ENCODE measurements at places on chromosomes 3 and 15. TPM values are rescaled to one million over a fixed set of nuclear protein-coding genes. Genes with fewer than 3 reads are reported as not detected.

DNA sequence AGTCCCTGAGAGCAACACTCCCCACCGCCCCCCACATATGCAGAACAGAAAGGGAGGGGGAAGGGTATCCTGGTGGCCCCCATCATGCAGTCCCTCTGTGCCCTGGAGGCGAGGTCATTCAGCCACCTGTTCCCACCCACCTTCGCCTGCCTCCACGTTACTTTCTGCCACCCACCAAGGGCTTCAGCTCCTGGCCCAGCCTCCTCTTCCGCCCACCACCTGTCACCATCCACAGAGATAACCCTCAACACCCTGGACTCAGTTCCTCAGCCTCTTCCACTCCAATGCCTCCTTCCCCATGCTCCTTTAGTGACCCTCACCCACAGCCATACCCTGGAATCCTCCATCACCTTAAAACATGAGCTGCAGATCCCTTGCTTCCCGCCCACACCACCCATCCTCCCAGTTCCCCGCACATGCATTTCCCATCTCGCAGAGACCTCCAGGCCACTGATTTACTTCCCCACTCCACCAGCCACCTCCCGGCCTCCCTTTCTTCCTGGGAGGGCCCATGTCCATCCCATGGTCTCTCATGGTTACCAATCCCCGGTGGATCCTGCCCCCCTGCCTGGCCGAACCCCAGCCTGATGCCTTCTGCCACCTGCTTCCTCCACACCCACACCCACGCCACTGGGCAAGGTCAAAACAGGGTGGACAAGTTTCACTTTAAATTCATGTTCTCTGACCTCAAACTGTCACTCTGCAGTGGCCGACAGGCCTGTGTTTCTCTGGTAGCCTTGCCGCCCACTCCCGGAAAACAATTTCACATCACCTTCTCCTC is 18.2 kb downstream of the HOMER2 start:
- no peak for DNase-seq

DNA sequence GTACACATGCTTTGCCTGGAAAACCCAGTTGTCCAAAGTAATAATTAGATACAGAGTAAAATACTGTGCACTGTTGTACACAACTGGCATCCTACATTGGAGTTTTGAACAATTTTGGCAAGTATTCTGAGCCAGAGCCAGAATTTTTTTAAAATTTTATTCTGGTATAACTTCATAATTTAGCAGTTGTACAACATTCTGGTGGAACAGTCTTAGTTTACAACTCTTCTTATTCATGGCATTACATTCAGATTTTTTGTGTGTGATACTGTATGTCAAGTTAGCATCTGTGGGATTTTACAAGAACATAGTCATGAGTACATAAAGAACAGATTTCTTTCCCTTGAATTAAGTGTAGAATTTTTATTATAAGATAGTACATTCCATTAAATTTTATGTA is 67.5 kb downstream of the SLC49A4 start:
- no peak for DNase-seq

DNA sequence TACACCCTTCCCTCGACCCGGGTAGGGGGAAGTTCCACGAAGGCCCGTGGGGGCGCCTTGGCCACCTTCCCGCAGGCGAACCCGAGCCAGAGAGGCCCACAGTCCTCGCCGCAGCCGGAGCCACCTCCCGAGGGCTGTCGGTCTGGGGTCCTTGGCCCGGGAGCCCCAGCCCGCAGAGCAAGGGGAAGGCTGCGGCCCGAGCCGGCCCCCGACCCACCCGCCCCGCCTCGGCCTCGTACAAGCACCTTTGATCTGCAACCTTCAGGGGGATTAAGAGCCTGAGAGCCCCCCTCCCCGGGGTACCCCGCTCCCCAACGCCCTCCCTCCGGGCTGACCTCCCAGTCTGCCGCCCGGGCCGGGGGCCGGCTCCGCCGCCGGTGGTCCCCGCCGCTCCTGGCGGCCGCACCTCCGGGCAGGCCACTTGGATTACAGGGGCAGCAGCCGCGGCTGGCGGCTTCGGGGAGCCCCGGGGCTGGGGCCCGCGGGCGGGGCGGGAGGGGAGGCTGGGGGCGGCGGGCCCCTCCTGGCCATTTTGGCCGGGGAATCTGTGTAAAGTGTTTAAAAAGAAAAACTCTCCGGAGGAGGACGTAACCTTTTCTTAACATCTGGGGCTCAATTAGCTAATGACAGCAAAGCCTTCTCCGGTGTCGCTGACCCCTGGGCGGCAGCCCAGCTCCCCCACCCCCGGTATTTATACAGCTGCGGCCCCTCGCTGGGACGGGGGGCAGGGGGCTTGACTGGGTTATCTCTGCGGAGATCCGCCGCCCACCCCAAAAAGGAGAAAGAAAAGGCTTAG is 40.2 kb downstream of the EPHB3 start:
- DNase-seq = no peak

Gene PPARG
- total RNA-seq = 0.27 TPM

- no peak for DNase-seq
These were observed 160.6 kb downstream of the RBMS3 start for GRCh38 chr3:29441422-29441821.

GRCh38 chr15:25535866-25536265 is 97.0 kb upstream of the UBE3A start:
- DNase-seq = no peak

GRCh38 chr3:60746695-60747416 is 504.4 kb downstream of the FHIT start:
- no peak for DNase-seq

Gene UROC1
- total RNA-seq = not detected

DNA sequence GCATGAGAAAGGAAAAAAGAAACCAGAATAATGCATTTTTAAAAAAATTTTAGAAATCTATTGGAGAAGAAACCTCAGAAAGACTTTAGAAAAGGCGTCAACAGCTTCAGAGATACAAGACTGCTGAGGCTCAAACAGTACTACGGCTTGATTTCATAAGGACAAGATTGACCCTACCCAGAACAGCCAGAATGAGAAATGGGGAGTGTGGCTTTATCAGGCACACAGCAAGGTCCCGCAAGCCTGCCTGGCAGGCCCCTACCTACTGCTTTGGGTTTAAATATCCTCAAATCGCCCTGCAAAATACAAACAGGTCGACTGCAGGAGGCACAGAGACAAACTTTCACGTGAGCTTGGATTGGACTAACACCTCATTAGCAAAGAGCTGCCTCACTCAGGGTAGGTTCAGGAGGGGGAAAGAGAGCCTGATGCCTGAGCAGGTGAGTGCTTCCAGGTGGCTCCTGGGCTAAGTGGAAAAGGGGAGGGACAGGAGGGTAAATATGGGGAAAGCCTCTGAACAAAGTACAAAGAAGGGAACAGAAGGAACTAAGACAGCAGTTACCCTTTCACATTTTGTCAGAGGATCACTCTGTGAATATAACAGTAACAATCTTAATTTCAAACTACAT is 87.5 kb downstream of the RORA start:
- DNase-seq = no peak

Gene STRIT1
- total RNA-seq = 0.38 TPM

- no peak for DNase-seq
These were observed 161.4 kb upstream of the NANOGP8 start for GRCh38 chr15:35246451-35246850.

- no peak for DNase-seq
These were observed 5.5 kb downstream of the B4GALT4 start for GRCh38 chr3:119235151-119235550.

Gene TJP1
- 138 TPM for total RNA-seq

Gene TMC3
- total RNA-seq = not detected

DNA sequence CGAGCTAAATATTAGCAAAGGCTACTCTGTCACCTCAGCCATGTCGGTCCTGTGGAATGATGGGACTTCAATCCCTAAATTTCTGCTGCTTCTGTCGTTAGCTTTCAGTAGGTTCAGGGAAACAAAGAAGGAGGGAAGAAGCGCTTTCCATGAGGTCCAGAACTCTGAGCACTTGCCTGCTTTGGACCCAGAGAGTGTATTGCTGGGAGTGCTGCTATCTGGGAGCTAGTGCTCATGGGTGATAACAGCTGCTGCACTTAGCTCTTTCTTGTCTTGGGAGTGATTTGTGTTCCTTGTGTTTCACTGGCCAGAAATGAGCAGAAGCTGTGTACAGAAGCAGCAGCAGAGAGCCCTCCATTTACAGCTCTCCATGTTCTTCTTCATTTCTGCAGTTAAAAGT is 369.8 kb downstream of the DIPK2A start:
- DNase-seq = no peak

DNA sequence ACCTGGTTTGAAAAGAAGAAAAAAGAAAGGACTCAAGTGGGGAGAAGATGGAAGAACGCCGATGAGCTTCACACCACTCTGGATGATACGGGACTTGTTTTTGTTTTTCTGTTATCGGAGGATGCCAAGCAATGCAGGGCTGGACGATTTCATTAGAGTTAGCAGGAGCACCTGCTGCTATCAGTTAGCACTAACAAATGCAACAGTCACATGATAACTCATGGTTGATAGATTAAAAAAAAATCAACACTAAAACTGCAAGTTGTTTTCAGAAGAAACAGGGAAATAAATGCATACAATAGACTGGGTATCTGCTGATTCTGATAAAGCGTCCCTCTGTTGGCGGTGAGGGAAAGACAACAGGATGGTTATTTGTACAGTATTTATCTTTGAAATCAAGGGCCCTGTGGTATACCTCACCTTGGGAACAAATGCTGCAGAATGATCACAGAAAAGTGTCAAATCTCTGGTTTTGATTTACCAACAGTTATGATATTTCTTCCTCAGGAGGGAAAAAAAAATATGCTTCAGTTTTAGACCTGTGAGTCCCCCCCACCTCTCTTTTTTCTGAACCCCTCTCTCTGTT is 575.1 kb downstream of the FOXP1 start:
- no peak for DNase-seq
